Hematopoietic multipotent progenitor cell treated with erythropoietin and hydrocortisone succinate and interleukin-3 and kit ligand, for 6 days (in vitro differentiated cells): ENCODE measurements at places on chromosomes 3 and 15.
A peak's percentile ranks its signal among the peaks of the same experiment; 100 is the strongest.

GRCh38 chr3:196323691-196324090 is 5.7 kb upstream of the DYNLT2B start:
- DNase-seq = peak; percentile 71

- DNase-seq = no peak
These were observed 85.1 kb downstream of the DUT start for GRCh38 chr15:48416301-48416700.

DNA sequence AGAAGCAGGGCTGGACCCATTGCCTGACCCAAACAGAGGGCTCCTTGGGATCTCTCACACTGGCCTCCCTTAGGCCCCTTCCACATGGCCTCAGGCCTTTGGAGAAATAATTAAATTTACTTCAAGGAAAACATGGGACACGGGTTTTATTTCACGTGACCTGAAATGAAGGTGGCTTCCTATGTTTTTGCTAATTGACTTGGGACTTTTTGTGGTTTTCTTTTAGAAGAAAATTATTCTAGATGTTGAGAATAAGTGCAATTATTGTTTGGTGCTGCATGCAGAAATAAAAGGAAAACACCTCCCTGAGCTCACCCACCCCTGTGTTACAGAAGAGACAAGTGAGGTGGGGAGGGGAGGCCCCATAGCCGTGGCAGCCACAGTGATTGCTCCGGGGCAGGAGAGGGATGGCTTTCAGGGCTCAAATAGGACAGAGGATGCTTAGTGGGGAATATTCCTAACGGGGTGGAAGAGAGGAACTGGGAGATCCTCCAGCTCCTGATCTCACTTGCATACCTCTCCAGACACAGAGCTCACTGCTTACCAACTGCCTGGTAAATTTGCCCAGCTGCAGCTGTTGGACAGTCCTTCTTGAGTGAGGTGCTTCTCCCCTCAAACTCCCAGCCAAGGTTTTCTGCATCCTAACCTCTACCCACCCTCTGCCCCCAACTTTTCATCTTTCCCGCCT is 29.2 kb upstream of the RPL29 start:
- no peak for DNase-seq

DNA sequence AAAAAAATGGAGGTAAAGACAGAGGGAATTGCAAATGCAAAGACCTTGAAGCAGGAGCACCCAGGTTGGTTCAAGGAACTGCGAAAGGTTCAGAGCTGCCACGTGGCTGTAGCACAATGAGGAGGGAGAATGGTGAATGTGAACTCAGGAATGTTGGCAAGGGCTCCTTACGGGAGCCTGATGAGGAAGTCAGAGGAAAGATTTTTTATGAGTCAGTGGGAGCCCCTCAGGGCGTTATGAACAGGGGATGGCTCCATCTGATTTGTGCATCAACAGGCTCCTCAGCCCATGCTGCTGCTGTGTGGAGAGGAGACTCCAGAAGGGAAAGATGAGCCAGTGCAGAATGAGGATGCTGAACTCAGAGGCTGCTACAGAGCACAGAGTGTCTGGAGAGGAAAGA is 194.4 kb downstream of the ARRDC4 start:
- no peak for DNase-seq

DNA sequence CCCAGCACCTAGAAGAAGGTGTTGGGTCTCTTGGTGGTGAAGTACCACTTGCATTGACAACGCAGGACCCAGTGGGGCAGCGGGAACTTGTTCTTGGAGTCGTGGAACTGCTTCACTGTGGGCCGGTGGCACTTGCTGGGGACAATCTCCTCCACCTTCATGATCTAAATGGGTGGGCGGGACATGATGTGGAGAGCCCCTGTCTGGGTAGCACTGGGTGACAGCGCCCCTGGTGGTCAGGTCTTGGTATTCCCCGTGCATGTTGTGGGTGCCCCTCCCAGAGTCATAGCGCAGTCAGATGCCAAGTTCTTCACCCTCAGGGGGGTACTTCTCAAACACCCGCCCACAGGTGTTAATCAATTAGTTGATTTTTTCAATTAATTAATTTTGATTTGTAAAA is 60.2 kb downstream of the AGBL1 start:
- peak; percentile 15 for DNase-seq

- DNase-seq = no peak
These were observed 132.3 kb downstream of the VPS8 start for GRCh38 chr3:184944241-184944640.

GRCh38 chr15:83873966-83874365 is 220.0 kb downstream of the ADAMTSL3 start:
- no peak for DNase-seq

DNA sequence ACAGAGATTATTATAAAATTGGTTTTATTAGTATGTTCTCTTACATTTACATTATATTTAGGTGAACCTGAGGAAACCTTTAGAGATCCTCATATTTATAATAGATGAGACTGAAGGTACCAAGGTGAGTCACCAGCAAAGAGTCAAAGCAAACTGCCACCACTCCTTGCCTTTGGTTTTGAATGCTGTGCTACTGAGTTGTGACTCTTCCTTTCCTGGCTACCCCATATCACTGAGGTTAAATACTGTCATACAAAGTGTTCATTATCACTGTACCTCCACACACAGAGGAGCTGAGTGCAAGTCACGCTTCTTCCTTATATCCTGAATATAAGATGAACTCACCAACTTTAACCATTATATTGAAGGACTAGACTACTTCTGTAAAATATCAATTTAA is 168.2 kb downstream of the CBLB start:
- no peak for DNase-seq

DNA sequence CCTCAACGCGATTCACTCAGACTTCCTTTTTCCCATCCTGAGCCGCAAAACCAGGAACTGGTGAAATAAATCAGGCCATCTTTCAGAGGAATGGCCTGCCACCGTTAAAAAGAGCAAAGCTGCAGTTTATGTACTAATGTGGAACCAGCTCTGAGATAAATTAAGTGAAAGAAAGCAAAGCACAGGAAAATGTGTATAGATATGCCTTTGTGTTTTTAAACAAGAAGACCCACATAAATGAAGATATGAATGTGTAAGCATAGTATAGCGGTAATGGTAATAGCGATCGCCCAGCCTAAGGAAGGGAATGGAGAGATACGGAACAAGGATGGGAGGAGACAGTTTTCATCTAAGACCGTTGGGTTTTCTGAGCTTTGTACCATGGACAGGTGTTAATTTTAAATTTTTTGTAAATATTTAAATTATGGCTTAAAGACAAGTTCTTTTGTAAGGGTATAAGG is 30.8 kb upstream of the RPN1 start:
- peak; percentile 51 for DNase-seq

DNA sequence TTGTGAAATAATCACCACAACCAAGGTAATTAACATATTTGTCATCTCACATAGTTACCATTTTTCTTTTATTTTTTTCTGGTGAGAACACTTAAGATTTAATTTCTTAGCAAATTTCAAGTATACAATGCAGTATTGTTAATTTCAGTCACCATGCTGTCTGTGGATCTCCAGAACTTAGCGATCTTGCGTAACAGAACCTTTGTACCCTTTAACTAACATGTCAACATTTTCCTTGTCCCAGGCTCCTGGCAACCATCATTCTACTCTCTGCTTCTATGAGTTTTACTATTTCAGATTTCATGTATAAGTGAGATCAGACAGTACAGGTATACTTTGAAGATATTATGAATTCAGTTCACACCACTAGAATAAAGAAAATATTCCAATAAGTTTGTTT is 154.4 kb downstream of the KCNAB1 start:
- no peak for DNase-seq

DNA sequence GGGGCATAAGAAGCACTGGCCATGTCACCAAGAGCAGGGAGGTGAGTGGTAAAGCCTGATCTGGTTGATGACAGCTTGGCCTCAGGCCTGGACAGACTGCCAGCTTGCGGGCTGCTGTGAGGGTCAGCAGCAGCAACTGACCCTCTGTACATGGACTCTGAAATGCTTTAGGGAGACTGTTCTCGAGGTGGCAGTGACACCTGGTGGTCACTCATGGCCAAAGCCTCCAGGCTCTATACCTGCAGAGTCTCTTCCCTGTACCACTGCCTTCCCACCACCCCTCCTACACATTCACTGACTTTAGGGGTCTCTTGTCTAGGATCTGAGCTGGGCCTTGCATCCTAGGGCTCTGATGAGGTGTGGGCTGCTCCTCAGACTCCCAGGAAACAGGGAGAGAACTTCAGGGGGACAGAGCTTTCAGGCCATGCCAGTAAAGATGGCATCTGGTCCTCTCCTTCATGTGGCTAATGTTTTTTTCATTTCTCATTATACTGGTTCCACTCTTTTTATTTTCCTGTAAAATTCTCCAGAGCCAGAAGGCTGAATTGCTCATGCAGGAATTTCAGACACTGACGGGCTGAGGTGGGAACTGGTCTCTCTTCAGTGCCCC is 17.2 kb upstream of the TIMP4 start:
- peak; percentile 65 for DNase-seq

DNA sequence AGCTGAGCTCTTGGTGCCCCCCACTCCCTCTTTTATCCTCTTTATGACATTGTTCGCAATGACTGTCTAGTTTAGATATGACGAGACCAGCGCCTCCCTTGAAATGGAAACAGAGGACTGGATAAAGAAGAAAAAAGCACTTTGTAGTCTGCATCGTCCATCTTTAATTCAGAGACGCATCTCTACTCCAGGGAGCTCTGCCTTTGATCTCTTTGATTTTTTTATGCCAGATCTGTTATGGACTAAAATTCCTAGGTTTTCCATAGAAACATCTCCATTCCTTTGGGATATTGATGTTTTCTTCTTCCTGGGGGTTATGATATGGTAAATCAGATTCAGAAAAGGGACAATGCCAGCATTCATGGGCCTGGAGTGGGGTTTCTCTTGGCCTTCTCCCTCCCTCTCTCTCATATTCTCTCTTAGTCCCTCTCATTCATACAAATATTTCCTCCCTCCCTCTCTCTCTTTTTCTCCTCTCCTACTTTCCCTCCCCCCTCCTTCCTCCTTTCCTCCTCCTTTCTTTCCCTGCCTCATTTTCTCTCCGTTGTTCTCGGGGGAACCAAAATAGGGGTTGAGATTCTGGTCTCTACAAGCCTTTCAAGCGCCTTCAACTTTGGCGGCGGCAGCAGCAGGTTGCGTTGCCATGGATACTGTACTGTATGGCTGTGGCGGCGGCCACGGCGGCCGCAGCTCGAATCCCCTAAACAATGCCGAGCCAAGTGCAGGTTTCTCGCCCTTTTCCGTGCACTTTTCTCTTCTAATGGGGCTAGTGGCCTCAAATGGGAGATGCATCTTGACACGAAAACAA is 45.5 kb downstream of the ZIC4 start:
- no peak for DNase-seq

DNA sequence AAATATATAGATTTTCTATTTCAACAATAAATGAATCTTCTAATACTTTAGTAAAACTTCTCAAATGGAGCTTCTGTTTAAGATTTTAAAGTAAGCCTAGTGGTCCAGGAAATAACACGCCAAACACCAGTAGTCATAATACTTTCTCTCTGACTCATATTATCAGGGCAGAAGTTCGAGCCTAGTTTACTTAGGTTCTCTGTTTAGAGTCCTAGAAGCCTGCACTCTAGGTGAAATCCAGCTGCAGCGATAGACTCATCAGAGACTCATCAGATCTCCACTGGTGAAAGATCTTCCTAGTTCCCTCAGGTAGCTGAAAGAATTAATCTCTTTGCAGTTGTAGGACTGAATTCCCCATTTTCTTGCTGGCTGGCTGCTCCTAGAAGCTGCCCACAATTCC is 552.5 kb upstream of the ROBO2 start:
- DNase-seq = no peak

DNA sequence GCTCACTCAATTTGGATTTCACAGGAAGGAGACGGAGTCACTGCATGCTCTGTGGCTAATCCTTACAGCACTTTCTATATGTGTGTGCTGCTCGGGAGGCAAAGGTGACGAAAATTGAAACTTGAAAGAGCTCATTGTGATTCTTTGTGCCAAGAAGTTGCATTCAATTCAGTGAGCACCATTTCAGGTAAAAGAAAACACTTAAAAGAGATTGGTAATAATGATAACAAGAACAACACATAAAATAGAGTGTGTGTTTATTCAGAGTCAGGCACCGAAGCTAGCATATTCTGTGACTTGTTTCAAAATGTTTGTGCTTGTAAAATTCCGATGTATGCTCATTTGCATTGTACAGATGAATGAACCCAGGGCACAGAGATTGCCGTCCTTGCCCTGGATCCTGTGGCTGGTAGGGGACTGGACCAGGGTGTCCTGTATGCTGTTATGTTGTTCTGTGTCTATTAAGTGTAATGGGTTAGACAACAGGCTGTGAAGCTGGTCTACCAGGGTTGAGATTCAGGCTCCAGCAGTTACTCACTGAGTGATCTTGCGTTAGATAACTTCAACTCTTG is 193.3 kb upstream of the PROK2 start:
- no peak for DNase-seq

GRCh38 chr3:93843981-93844380 is 129.7 kb downstream of the PROS1 start:
- DNase-seq = no peak

DNA sequence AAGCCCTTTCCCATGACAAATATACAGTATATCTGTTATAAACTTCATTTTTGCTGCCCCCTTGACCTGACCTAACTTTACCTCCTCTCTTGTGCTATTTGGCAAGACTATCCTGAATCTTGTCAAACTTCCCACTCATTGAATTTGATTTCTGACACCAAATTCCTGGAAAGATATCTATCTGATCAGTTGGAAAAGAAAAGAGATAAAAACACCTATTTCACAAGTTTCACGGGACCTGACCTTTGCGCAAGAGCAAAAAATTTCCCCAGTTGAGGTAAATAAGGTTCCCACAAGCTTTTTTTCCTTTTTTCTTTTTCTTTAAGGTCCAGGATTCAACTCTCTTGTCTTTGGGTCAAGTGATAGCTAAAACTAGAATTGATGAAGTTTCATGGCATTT is 189.2 kb upstream of the LPP start:
- no peak for DNase-seq
